GM03348 (cell line): ENCODE measurements at places on chromosomes 13 and 19.

- DNase-seq, result no peak
Measured at GRCh38 chr19:38663156-38663651, 15.8 kb downstream of the ACTN4 start.

DNA sequence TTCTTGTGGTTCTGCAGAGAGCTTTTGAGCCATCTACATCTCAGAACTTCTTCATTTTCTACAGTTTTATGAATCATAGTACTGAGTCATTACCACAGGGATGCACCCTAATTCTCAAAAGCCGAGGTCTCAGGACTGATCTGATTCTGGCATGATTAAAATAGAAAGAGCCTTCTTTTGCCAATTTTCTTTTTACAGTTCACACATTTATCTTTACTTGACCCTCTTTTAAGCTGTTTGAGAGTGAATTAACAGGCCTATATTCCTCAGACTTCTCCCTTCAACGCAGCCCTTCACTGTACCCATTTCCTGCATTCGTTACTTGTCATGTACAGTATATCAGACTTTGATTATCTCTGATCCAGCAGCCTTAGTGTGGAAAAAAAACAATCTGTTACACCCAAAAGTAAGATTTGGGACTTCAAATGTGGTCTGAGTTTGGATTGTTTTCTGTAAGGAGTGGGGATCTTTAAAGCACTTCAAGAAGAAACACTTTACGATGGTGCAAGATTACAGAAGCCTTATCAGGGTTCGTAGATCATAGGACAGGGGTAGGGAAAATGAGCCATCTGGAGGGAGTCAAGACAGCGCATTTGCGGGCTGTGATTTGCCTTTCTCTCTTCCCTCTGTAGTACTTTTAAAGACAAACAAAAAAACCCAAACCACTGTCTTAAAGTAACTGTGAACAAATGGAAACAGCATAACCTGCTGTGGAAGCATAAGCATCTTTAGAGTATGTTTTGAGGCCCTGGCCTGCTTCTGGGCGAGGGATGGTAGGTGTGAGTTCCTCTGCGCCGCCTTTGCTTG is 15.3 kb upstream of the GPR183 start:
- peak; percentile 84 for DNase-seq

DNA sequence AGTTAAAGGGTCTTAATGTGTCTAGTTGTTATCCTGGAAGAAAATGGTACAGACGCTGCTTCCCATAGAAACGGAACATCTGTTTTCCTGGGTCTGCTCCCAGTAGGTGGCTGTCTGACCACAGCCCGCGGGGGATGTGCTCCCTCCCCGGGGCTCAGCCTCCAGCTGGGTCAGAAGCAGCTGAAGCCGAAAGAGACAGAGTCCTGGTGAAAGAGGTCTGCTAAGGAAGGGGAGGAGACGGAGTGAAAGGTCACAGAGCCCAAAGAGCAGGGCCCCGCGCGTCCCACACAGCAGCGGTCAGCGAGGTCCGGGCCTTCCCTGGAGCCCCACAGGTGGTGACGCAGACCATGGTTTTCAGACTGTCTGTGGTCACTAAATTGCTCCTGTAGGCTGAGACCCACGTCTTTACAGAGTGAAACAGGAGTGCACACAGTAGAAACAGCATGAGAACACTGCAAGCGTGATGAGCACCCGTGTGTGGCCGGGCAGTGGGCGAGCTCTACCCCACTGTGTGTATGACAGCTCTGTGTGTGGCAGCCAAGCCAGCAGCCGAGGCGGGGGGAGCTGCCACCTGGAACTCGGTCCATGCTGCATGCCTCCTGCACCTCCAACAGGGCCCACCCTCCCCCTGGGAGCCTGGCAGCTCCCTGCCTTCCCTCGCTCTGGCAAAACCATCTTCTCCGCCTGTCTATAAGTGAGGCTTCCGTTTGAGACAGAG is 52.0 kb upstream of the C13orf46 start:
- peak; percentile 79 for DNase-seq

GRCh38 chr19:9116547-9116946 is 984 bp upstream of the OR7G1 start:
- no peak for DNase-seq

DNA sequence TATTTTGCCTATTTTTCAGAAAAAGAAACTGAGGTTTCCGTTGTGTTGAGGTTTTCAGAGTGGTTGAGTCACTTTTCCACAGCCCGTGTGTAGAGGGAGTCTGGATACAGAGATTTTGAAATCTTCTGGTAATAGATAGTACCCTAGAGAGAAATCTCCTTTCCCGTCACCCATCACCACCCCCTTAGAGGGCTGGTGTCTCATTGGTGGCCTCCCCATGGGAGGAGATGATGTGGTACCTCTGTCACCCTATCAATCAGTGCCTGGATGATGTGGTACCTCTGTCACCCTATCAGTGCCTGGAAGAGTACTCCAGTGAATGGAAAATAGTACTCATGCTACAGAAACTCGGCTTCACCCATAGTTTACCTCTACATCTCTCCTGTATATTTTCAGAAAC is 42.2 kb upstream of the SERP2 start:
- DNase-seq, result no peak

DNA sequence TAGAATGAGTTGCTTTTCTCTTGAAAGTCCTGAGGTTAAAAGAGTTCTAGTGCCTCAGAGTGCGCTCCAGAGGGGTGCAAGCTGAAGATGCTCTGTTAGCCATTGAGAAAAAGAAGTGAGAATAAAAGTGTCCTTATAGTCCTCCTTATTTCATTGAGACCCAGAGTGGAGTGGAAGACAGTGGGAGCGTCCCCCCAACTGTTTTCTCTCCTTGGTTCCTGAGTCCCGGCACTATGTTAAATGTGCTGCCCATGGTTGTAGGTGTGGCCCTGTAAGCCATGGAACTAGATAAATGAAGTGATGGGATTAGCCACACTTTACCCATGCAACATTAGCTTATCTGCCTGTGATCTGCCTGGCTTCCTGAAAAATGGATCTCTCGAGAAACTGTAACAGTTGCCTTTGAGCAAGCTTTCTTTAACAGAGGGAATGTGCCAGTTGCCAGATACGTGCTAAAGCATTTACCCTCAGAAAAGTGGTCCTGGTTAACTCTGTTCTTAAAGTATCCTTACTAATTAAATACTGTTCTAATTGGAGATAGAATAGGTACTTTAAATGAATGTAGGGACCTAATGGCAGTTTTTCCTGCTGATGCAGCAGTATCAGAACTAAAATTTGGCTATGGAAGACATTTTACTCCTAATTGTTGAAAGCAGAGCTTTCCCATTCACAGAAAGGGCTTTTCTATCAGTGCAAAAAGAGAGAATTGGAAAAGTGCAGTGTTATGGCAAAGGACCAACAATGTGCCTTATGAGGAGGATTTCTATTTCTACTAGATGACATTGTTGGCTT is 21.4 kb upstream of the PSG9 start:
- DNase-seq, result no peak

DNA sequence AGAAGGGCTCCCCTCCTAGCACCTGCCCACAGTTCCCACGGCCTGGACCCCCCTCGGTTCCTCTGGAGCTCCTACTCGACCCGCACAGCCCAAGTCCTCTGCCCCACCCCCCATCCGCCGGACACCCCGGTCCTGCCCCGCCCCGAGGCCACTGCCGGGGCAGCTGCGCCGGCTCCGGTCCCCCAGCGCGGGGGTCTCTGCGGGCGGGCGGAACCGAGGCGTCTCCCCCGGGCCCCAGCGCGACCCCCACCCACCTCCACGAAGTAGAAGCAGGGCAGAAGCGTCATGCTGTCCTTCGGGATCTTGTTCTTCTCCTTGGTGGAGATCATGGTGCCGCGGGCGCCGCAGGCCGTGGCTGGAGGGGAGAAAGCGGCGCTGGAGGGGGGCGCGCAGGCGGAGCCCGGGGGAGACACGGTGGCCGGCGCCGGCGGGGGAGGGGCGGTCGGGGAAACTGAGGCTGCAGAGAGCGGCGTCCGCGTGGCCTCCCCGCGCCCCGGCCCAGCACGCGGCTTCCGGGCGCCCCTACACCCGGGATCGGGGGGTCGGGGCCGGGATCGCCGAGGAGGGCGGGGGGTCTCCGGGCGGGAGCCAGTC is 427 bp downstream of the PLPPR3 start:
- no peak for DNase-seq

- no peak for DNase-seq
Measured at GRCh38 chr13:33217256-33217655, 68.3 kb downstream of the STARD13 start.

- DNase-seq, result no peak
Measured at GRCh38 chr13:26007261-26008125, 44.3 kb downstream of the SHISA2 start.

- no peak for DNase-seq
Measured at GRCh38 chr19:40533508-40533907, 43.2 kb upstream of the SHKBP1 start.

GRCh38 chr13:71602344-71602743 is 264.7 kb downstream of the DACH1 start:
- no peak for DNase-seq

DNA sequence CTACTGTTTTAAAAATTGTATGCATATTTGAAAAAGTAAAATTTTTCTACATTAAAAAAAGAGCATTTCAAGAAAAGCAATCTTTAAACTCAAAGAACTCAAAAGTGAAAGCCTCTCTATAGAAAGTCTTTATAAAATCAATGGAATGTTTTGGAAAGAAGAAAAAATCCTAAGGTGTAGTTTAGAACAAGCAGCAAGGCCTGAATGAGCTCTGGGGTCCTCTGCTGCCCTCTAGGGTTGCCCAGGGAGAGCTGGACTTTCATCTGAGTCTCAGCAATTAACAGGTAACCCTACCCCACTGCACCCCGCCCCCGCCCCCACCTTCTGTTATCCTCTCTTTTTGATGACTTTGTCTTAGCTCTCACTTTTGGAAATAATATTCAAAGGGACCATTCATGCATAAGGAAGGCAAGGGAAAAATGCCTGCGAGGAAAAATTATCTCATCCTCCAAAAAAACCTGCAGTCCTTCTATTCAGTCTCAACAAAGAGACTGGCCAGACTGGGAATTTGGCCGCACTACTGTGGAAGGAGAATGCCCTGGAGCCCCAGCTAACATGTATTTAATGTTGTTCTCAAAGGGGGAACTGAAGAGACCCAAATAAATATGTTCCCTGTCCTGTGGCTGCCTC is 24.1 kb downstream of the SLC25A30 start:
- peak; percentile 74 for DNase-seq

- DNase-seq, result no peak
Measured at GRCh38 chr13:25179832-25180774, 8.0 kb upstream of the AMER2 start.

DNA sequence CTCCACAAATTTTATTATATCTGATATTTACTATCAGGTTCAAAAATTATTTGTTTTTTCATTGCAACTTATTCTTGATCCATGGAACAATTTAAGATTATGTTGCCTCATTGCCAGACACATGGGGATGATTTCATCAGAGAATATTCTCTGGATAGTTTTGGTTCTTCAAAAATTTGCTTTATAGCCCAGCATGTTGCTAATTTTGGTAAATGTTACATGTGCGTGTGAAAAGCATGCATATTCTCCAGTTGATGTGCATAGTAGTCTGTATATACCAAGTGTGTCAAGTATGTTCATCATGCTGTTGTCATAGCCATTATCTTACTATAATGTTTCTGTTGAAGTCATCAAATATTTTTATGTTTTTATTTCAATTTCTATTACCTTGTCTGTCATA is 122.3 kb downstream of the RFC3 start:
- peak; percentile 17 for DNase-seq

DNA sequence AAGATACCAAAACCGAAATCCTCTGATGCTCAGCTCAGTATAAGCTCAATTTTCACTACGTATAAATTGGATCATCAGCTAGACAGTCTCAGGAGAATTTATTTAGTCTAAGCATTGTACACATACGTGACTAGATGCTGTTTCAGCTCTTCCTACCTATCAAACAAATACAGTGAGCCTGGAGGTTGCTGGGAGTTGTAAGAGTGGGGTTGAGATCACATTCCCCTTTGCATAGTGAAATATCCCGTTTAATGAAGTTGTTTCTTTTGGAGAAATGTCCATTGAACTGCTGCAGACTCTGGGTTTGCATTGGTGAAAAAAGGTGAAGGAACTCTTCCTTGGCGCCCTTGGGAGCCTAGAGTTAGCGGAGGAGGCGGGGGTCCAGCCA is 68.9 kb upstream of the GJB6 start:
- DNase-seq, result no peak

GRCh38 chr13:59696271-59696670 is 467.5 kb downstream of the DIAPH3 start:
- DNase-seq, result no peak

GRCh38 chr13:110529522-110530311 is 31.8 kb downstream of the RAB20 start:
- DNase-seq, result no peak

- DNase-seq, result peak; percentile 100
Measured at GRCh38 chr19:18683109-18683957, at the start of gene CRTC1. CRTC1 (plus strand) TSS chr19:18683680; CDS start chr19:18683703, 23 bp downstream.

DNA sequence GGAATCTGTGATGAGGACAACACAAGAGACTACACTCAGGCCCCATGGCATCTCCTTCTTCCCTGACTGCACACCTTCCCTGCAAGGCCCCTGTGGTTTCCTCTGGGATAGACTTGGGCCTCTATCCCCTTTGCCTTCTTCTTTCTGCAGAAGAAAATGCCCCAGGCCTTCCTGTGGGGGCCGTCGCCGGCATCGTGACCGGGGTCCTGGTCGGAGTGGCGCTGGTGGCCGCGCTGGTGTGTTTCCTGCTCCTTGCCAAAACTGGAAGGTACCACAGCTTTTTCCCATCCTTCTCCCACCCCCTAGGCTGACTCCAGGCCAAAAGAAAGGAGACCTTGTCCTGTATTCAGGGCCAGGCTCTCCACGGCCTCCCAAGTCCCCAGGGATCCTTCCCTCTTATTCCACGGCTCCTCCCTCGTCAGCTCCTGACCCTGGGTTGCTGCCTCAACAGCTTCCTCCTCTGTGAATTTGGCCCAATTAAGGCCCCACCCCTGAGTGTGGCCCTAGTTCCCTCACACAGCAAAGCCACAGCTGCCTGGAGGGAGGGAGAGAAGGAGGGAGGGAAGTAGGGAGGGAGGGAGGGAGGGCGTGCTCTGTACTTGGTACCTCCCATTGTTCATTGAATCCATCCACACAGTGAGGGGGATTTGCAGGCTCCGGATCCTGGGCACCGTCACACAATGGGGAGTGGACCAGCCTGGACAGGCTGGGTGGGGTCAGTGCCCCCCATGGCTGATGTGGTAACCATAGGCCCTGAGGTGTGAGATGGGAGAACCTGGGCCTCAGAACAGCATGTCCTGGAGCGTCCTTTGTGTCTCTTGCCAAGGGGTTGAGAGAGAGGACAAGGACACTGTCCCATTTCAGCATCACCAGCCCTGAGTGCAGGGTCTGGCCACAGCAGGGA is 12.5 kb downstream of the CEACAM3 start:
- no peak for DNase-seq

- DNase-seq, result no peak
Measured at GRCh38 chr13:110274687-110275086, 32.3 kb downstream of the COL4A1 start.

DNA sequence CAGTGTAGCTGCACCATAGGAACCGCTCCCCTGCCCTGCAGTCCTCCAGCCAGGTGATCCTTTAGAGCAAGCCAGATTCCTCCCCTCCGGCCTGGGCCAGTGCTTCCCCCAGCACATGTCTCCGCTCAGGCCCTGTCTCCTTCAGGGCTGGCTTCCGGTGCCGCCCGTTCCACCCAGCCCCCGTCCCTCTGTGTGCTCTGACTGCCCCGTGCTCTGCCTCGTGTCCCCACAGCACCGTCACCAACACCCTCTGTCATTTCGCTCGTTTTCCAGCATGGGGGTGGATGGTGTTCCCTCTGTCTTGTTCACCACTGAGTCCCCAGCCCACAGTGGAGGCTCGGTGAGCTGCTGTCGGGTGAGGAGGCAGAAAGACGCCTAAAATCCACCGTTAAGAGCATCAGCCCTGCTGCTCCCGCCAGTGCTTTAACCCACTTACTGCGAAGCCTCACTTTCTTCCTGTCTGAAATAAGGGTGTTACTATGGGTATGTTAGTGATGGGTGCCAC is 54.5 kb downstream of the TSSK6 start:
- peak; percentile 74 for DNase-seq
